ENCODE measurements at places on chromosomes 2 and 18.

DNA sequence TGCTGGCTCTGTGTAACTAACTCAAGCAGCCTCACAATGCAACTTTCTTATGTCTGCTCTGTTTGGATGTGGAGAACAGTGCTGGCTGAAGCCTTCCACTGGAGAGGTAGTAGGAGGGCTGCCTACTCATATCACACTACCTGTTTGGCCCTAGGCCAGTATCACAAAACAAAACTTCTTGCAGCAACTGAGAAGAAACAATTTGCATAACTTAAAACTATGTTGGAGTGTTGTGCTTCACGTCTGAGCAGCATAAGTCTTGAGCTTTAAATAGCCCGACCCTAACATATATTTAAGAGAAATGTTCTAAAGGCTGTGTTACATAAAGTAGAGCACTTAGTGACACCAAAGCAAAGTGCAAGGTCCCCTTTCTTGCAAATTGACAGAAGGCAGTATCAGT lies 204.9 kb upstream of the ACVR2A start:
- no peaks in the 10 kb centered on the region for H3K36me3 ChIP-seq
- H3K4me3 ChIP-seq = no peak overlapping the region
- peaks cover 15% of the 10 kb centered on the region for H3K4me1 ChIP-seq
- no peak for DNase-seq
- H3K27ac ChIP-seq = no peak overlapping the region

GRCh38 chr18:62518460-62519375 lies 4.1 kb upstream of the ZCCHC2 start:
- H3K4me1 ChIP-seq = no peaks in the 10 kb centered on the region
- no peaks in the 10 kb centered on the region for H3K27me3 ChIP-seq
- H3K36me3 ChIP-seq = no peaks in the 10 kb centered on the region
- H3K27ac ChIP-seq = no peak overlapping the region
- no peak overlapping the region for H3K4me3 ChIP-seq

DNA sequence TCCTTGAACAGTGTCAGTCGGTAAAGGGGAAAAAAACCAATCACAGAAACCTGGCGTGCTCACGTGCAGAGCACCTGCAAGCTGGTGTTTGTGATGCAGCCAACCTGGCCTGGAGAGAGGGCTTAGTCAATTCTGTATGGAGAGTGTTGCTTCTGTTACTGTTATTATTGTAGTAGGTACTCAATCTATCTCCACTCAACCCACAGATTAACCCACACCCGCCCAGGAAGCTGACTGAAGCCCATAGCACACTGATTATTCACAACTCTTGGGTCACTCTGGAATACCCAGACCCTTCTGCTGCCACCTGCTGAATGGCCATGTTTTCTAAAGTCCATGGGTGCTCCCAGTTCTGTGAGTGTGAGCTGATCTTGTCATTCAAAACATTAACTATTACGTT lies 53.9 kb downstream of the TNFRSF11A start:
- no peaks in the 10 kb centered on the region for H3K36me3 ChIP-seq
- H3K4me3 ChIP-seq = no peak overlapping the region
- no peaks in the 10 kb centered on the region for H3K4me1 ChIP-seq
- H3K27me3 ChIP-seq = no peaks in the 10 kb centered on the region

DNA sequence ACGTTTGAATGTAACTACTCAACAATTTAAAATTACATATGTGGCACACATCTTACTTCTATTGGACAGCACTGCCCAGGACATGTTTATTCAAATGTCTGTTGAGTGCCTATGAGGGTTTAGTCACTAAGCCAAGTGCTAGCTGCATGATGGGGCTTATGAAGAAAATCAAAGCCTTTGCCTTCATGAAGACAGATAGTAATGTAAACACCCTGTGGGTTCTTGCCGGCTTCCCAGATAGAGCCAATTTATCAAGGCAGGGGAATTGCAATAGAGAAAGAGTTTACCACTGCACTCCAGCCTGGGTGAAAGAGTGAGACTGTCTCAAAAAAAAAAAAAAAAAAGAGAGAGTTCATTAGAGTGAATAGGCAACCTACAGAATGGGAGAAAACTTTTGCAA lies 43.7 kb upstream of the NEB start:
- H3K27ac ChIP-seq = no peak overlapping the region
- DNase-seq = no peak
- H3K27me3 ChIP-seq = no peaks in the 10 kb centered on the region
- no peaks in the 10 kb centered on the region for H3K4me1 ChIP-seq
- no peaks in the 10 kb centered on the region for H3K36me3 ChIP-seq

DNA sequence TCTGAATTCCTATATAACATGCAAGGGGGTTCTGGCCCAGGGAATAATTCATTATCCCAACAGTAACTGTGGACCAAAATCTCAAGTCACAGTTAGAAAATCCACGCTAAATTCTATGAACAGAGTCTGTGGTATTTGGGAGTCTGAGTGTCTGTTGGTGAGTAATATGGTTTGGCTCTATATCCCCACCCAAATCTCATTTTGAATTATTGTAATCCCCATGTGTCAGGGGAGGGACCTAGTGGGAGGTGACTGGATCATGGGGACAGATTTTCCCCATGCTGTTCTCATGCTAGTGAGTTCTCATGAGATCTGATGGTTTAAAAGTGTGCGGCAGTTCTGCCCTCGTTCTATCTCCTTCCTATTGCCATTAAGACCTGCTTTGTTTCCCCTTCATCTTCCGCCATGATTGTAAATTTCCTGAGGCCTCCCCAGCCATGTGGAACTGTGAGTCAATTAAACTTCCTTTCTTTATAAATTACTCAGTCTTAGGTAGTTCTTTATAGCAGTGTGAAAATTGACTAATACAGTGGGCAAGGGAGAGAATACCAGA lies 68.3 kb downstream of the NBAS start:
- H3K27ac ChIP-seq = no peak overlapping the region
- DNase-seq = no peak
- H3K36me3 ChIP-seq = no peaks in the 10 kb centered on the region
- H3K27me3 ChIP-seq = no peaks in the 10 kb centered on the region
